ENCODE measurements at places on chromosomes 5 and 9.

- DNase-seq, result no peak
These were observed 4.6 kb upstream of the ISL1 start for GRCh38 chr5:51378448-51379330.

DNA sequence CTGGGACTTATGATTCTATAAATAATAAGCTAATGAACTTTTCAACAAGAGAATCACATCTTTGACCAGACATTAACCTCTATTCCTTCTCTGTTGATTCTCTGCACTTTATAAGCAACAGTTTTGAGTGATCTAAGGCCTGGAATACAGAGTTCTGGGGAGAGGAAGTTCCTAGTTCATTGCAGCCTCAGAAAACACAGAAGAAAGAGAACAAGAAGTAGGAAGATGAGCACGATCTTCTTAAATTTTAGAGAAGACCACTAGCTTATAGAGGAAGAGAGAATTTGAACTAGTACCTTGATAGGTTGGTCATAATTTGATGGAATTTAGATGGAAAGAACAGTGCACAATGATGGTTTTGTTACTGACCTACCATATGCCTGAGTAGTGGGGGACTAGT is 8.5 kb upstream of the C9orf72 start:
- DNase-seq, result no peak

- no peak for DNase-seq
These were observed 38.9 kb upstream of the IFNK start for GRCh38 chr9:27485158-27485557.

GRCh38 chr5:65799857-65800256 is 77.9 kb downstream of the NLN start:
- no peak for DNase-seq

DNA sequence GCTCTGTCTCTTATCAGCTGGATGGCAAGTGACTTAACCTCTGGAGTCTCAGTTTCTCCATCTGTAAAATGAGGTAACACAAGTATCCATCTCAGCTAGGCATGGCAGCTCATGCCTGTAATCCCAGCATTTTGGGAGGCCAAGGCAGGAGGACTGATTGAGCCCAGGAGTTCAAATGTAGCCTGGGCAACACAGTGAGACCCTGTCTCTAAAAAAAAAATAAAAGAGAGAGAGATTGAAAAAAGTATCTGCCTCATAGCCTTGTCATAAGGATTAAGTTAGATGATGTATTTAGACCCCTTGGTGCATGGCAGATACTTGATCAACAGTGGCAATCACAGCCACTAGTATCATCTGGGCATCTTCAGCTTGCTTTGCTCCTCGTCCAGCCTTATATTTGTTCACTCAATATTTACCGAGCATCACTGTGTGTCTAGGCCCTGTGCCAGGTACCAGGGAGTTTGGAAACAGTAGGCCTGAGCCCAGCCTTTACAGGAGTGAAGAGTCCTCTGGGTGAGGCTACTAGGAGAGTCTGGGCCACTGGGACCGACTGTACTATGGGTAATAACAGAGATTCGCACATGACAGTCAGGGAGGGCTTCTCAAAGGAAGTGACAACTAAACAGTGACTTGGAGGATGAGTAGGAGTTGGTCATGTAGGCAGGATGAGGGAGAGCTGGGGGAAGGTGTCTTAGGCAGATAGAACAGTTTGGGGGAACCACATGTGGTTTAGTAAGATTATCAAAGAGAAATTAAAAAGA is 34.2 kb downstream of the CORO2A start:
- DNase-seq, result no peak

- no peak for DNase-seq
These were observed 2.6 kb downstream of the PKD2L2 start for GRCh38 chr5:137891849-137892248.

GRCh38 chr5:96509316-96509715 is 76.3 kb upstream of the PCSK1 start:
- no peak for DNase-seq

- DNase-seq, result no peak
These were observed 81.5 kb upstream of the C9orf72 start for GRCh38 chr9:27654629-27655285.

- no peak for DNase-seq
These were observed 49.3 kb downstream of the DNAJC21 start for GRCh38 chr5:34978681-34979080.

DNA sequence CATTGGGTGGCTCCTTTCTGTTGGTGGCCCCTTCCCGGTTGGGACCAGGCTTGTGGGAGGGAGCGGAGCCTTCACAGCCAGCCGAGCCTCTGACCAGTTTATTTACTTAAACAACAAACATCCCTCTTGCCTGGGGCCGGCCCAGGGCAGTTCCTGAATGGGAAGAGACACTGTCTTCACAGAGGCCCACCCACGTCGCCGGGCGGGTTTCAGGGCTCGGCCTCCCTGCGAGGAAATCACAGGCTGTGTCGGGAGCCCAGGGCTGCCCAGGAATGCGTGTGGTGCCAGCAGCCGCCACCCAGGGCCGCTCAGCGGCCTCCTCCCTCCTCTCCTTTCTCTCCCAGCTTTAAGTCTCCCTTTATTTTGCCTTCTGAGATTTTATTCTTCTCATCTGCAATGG is 132.5 kb downstream of the HSD17B3 start:
- DNase-seq, result peak; percentile 88

GRCh38 chr5:53430618-53431252 is 49.7 kb upstream of the FST start:
- DNase-seq, result peak; percentile 4

- DNase-seq, result no peak
These were observed 1219.3 kb upstream of the WWC1 start for GRCh38 chr5:167071981-167072610.

DNA sequence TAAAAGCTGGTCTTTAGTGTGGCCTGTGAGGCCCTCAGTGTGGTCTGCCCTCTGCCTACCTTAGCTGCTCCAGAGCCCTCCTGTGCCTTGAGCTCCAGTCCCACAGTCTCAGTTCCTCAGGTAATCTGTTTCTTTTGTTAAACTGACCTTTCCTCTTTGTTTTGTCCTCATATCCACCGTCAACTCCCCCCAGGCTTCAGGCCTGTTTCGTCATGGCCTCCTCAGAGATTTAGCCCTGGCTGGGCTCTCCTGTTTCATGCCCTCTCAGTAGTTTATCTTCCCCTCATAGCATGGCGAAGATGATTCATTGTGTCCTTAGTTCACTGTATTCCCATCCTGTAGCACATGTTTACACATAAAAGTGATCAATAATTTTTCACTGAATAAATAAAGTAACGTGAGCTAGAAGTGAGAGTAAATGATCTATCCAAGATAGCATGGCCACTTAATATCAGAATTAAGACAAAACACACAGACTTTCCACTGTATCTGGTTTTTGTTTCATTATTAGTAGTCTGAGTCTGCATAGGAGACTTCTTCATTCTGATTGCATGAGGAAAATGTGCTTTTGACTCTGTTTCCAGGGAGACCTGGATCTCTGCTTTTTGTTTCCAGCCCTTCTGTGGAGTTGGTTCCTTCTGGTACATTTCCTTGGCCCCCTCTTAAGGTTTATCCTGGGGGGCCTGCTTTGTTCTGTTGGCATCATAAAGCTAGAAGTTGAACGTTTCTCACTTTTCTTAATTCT is 70.5 kb downstream of the SNX24 start:
- DNase-seq, result no peak

GRCh38 chr5:48192-48591 is 43.8 kb upstream of the PLEKHG4B start:
- no peak for DNase-seq

GRCh38 chr5:62560786-62561185 is 17.8 kb upstream of the LRRC70 start:
- no peak for DNase-seq

DNA sequence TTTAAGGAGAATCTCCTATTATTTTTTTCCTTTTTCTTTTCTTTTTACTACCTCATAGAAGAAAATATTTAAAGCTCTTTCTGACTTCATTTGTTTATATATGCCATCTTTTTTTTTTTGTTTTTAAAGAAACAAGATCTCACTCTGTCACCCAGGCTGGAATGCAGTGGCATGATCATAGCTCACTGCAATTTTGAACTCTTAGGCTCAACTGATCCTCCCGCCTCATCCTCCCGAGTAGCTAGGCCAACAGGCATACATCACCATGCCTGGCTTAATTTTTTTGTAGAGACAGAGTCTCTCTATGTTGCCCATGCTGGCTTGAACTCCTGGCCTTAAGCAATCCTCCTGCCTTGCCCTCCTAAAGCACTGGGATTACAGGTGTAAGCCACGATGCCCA is 59.5 kb downstream of the LNPEP start:
- peak; percentile 5 for DNase-seq

- DNase-seq, result no peak
These were observed 698.3 kb downstream of the MAT2B start for GRCh38 chr5:164203581-164204225.

DNA sequence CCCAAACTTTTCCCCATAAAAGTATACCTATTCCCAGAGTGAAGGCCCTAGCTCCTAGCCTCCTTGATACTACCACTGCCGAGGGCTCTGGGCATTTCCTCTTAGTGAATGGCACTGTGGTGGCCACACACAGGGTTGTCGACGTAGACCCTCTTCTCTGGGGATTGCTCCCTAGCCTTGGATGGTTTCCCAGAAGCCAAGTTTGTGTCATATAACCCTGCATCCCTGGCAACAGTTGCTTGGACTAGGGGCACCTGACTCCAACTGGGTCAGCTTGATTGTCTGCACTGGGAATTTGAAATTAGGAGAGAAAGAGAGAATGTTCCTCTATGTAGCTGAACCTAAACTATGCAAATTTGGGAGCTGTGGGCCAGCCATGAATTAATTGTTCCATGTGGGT is 32.3 kb upstream of the KIF2A start:
- no peak for DNase-seq

DNA sequence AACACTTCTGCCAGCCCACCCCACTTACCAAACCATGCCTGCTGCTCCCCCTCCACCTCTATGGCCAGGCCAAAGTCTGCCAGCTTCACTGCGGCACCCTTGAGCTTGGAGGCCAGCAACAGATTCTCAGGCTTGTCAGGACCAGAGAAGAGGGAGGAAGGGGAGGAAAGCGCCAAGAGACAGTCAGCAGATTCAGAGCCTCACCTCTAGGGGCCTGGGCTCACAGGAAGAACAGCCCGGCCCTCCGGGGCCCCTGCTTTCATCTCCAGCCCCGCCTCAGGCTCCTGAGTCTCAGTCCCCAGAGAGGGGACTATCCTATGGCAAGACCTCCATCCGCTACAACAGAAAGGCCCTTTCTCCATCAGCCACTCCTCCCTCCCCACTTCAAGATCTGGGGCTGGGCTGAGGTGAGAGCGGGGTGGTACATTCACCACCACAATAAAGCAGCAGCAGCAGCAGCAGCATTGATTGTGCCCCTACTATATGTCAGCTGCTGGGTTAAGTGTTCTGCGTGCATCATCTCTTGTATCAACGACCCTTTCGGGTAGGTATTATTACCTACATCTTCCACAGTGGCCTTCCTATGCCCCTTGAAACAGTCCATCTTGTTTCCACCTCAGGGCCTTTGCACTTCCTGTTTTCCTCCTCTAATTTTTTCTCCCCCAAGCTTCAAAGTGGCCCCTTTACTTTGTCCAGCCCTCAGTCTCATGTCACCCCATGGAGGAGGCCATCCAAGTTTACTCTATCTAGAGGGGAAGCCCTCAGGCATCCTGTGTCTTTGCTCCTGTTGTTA is 36.0 kb downstream of the CAMK2A start:
- no peak for DNase-seq

GRCh38 chr5:176891331-176891958 is 7.7 kb downstream of the HK3 start:
- no peak for DNase-seq

DNA sequence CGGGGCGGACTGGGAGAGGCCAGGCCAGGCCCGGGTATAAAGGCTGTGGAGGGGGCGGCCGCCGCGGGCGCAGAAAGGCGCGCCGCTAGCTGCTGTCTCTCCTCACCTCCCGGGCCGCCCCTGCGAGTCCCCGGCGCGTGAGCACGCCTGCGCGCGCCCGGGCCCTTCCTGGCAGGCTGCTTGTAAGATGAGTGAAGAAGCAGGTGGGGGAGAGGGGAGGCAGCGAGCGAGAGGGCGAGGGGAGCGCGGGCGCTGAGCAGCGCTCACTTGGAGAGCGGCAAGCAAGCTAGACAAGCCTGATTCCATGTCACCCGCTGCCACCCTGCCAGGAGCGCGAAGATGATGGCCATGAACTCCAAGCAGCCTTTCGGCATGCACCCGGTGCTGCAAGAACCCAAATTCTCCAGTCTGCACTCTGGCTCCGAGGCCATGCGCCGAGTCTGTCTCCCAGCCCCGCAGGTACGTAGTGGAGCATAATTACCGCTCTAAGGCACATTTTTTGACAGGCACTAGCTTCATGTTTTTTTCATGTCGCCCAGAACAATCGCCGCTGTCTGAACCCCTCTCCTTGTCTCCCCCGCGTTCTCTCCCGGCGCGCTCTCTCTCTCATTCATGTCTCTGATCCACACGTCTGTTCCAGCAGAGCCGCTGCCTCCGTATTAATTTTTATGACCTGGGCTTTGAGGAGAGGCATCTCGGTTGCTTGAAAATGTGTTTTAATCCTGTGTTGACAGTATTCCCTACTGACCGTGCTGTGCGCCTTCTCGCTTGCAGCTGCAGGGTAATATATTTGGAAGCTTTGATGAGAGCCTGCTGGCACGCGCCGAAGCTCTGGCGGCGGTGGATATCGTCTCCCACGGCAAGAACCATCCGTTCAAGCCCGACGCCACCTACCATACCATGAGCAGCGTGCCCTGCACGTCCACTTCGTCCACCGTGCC is at the start of gene POU4F3:
TSS of gene POU4F3 (plus strand) at position 66 of the 941 bp plus-strand sequence. CDS start at position 340, 274 bp downstream.
- no peak for DNase-seq

- no peak for DNase-seq
These were observed 518.3 kb upstream of the ITGA1 start for GRCh38 chr5:52269401-52269800.

DNA sequence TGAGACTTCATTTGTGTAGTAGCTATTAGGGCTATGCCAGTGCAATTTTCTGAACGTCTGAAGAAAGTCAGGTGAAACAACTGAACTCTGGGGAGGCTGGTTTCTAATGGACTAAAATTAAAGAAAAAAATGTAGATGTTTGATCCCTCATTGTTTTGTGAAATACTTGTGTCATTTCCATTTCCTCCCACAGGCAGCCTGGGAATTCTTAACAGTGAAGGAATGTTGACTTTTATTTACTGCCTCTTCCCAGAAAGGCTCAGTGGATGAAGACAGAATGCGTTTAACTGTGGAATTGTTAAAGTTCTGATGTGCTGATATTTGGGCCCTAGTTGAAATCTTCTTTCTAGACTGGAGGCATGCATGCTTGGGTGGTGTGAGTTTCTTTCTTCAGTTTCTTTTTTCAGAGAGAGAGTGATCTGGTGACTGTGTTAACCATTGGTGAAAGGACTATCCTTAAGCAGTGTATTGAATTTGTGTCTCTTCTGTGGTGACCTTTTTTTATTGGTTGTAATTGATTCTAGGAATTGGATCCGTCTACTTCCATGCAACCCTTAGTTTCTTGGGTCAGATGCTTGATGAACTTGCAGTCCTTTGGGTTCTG is 15.5 kb downstream of the ACER2 start:
- DNase-seq, result peak; percentile 11

DNA sequence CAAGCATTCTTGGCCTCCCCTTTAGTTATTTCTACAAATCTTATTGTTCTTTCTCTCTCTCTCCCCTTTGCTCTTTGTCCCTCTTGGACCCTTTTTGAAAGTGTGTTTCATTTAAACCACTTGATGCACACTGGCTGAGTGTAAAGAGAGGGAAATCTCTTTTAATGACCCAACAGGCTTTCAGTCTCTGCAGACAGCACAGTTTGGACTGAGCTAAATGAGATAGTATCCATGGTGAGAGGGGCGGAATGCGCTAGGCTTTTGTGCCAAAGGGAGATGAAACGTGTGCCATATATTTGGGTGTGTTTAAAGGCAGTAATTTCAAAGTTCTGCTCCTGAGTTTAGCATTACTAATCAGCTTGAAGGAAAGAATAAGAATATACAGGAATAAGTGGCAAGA is 184.9 kb downstream of the PCSK1 start:
- DNase-seq, result no peak
